ENCODE measurements at places on chromosomes 2 and 18.
A peak's percentile ranks its signal among the peaks of the same experiment; 100 is the strongest.

GRCh38 chr2:172021074-172021931 is 21.6 kb downstream of the METAP1D start:
- DNase-seq, result no peak

DNA sequence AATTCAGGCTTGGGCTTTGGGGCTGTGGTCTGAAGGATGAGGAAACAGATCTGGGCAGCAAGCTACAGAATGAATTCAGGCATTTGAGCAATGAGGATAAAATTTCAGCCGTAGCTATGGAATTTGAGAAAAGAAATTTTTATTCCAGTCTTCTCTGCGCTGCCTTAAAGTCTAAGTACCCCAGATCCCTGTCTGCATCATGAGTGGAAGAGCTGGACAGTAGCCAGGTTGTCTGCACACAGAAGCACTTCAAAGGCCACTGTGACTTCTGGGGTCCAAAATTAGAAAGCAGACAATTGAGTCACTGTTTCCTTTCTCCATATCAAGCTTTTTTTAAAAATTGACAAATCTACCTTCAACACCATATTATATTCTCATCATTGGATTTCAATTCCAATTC is 787.6 kb upstream of the GCFC2 start:
- DNase-seq, result no peak

- DNase-seq, result peak; percentile 7
Measured at GRCh38 chr2:98896416-98896815, 39.6 kb downstream of the CRACDL start.

- DNase-seq, result no peak
Measured at GRCh38 chr18:48356909-48357631, 52.1 kb downstream of the ZBTB7C start.

- no peak for DNase-seq
Measured at GRCh38 chr2:188975497-188976102, 1.4 kb downstream of the COL3A1 start.

GRCh38 chr18:70024829-70025228 is 77.2 kb upstream of the CD226 start:
- DNase-seq, result no peak

GRCh38 chr2:102707796-102708695 is 53.8 kb upstream of the TMEM182 start:
- DNase-seq, result no peak

- DNase-seq, result no peak
Measured at GRCh38 chr2:63827749-63828148, 13.9 kb upstream of the UGP2 start.

DNA sequence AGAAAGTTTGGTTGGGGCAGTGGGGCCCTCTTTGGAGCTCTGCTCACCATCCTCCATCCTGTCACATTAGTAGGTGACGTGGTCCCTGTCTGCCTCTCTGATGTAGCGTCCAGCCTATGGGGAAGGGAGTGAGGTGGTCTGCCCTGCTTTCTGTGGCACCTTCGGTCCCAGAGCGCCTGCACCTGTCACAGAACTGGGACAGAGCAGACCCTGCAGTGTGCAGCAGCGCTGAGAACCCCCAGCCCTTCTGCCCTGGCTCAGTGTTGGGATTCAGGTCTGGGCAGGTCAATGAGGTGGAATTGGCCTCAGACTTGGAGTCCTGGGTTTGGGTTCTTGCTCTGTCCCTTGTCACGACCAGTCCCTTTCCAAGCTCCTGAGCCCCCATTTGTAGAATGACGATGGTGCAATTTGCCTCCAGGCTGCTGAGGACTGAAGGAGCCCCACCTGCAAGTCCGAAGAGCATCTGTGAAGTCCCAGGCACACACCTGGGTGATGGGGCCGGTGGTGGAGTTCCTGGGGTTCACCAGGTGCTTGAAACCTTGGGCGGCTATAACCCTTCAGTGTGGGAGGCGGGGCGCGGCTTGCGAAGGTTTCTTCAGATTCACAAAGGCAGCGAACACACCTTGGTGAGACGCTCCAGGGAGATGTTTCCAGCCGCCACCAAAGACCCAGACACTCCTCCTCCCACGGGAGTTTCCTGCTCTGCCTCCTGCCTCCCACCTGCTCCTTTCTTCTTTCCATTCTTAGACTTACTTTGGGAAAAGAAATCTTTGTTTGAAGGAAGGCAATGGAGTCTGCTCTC is 265.4 kb upstream of the HDAC4 start:
- no peak for DNase-seq

DNA sequence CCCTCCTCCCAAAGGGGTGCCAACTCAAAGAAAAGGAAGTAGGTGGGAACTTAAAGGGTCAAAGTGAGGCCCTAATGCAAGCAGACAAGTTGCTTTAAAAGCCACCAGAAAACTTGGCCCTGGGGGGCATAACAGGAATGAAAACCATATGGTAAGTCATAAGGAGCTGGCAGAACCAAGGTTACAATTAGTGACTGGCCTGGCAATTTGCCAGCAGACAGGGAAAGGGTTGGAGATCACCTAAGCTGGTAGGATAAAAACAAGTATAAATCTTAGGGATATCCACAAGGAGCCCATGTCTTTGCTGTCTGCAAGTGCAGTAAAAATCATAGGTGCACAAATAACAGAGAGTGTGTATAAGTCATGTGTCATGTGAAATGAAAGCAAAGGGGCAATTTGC is 256.7 kb upstream of the LRRTM4 start:
- no peak for DNase-seq

- no peak for DNase-seq
Measured at GRCh38 chr2:173606619-173607248, 252.1 kb downstream of the CDCA7 start.

GRCh38 chr2:134217351-134217750 is 36.5 kb upstream of the MGAT5 start:
- no peak for DNase-seq

DNA sequence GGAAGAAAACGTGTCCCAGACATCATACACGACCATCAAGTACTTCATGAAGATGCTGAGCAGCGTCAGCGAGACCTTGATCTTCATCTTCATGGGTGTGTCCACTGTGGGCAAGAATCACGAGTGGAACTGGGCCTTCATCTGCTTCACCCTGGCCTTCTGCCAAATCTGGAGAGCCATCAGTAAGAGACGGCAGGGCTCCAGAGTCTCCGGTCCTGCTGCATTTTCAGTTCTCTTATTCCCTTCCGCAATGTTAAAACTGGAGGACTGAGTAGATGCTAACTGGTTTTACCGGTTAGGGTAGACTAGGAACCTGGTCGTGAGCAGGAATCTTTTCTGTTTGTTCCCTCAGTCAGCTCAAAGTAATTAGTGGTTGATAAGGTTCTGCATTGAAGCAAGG is 32.3 kb downstream of the SLC9A4 start:
- no peak for DNase-seq

- DNase-seq, result no peak
Measured at GRCh38 chr2:213002383-213002782, 149.0 kb downstream of the IKZF2 start.

DNA sequence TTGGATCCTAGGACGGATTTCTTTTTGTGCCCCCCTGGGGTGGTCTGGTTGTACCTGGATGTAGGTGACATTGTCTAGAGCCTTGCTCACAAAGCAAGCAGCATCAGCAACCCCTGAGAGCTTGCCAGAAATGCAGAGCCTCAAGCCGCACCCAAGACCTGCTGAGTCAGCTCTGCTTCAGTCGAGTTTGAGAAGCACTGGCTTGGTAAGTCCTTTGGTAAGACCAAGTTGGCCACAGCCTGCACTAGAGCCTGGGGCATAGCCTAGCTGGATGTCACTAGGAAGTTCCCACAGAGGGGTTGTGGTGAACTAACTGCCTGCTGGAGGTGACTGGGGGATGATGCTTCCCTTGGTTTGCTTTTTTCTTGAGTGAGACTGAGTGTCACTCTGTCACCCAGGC is 6.2 kb downstream of the ABCG5 start:
- no peak for DNase-seq

- DNase-seq, result no peak
Measured at GRCh38 chr2:62831729-62832128, 126.2 kb downstream of the EHBP1 start.

DNA sequence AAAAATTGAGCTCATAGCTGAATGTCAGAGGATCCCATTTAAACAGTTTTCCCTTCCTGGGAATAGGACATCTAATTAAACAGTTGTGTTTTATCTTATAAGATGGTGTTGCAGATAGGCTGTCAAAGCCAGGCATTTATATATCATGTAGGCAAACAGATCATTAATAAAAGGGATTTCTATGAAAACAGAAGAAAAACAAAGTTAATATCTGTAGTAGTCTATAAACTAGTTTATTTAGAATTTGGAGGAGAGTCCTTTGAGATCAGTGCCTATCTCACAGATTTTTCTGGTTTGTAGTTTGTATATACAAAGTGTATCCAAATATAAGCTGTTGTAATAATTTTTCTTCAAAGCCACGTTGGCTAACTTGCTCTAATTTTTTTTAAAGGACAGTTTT is 1738.2 kb upstream of the PIK3C3 start:
- DNase-seq, result no peak

DNA sequence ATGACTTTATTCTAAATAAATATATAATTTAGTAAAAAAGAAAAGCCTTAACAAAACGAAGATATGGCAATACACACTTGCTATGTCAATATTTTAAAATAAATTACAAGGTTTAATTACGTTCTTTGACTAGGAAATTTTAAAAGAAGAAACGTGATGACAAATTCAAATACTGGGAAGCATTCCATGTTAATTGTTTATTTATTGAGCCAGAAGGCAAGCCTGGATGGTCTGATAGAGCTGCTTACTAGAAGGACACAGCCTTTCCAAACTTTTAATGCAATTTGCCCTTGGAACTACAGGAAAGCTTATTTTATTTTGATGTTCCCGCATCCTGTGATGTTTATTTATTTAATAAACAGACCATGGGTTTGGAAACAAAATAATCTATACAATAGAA is 33.4 kb upstream of the DSEL start:
- no peak for DNase-seq

GRCh38 chr18:46213295-46213694 is 109.1 kb downstream of the HAUS1 start:
- no peak for DNase-seq

- DNase-seq, result no peak
Measured at GRCh38 chr2:96844405-96844808, 586 bp upstream of the ANKRD23 start.

GRCh38 chr18:28823506-28824182 is 646.7 kb upstream of the CDH2 start:
- no peak for DNase-seq

- DNase-seq, result no peak
Measured at GRCh38 chr2:71474116-71474743, 20.9 kb downstream of the DYSF start.

DNA sequence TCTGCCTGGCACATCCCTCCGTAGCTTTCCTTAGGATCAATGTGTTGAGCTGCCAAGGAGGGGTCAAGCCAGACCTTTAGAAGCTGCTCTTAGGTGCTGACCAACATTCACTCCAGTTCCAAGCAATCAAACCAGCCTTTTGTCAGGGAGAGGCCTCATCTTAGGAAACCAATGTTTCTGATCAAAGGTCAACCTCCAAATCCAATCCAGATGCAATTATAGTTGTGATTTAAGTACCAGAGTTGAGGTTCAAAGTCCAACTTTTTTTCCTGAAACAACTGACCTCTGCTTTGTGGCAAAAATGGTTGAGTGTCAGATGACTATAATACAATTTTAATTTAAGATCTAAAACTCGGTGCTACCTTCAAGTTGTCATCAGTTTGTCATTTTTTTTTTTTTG is 303.4 kb downstream of the ALK start:
- no peak for DNase-seq

DNA sequence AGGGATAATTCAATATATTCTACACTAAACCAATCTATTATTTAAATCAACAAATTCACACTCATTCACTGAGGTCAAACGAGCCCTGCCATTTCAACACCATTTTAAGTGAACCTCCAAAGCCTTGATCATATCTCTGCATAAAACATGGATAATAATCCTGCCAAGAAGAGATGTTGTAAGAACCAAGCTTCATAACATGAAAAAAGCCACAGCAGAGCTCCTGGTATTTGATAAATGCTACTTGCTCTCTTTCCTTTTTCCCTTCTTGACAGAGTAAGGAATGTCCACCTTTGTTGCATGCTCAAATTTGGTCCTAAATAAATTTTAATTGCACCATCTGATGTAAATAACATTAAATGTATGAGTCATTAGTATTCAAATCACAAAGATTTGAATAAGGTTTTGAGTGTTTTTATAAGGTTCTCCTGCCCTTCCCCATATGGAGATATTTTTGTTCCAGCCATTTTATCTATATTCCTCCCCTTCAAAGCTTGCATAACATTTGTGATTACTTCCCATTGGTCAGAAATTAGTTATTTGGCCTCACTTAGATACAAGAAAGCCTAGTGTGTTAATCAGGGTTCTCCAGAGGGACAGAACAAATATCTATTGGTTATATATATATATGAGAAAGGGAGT is 318.8 kb downstream of the RND3 start:
- no peak for DNase-seq

GRCh38 chr18:67590571-67591141 is 74.1 kb upstream of the DSEL start:
- DNase-seq, result no peak

GRCh38 chr2:43773876-43774613 is at the start of gene DYNC2LI1:
TSS of gene DYNC2LI1 (plus strand) at chr2:43774039. CDS start at chr2:43774139, 100 bp downstream.
- peak; percentile 87 for DNase-seq

DNA sequence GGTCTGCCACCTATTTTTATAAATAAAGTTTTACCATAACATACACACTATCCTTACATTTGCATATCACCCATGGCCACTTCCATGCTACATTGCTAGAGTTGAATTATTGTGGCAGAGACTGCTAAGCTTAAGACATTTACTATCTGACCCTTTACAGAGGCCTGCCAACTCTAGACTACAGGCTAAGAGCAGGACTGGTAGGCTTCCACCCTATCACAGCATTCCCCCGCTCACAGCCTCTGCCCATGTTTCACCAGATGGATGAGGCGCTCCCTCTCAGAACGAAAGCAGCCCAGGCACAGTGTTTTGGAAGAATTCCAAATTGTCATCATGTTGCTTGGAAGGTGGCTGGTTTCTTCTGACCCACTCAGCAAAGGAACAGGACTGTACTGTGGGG is 91.7 kb upstream of the SLC35G4 start:
- no peak for DNase-seq

DNA sequence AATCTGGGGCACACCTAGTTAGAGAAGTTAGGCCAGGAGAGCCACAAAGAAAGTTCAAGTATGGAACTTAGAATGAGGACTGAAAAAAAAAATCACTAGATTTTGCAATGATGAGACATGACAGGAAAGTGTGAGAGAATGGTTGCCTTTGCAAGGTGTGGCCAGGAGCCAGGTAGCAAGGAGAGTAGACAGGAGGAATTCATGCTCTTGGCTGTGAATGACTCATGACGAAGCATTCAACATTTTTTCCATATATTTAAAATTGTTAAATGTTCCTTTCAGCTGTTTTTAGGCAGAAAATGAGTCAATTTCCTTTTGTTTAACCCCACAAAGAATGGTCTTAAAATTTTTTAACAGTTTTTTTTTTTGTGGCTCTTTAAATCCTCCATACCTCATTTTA is 636.9 kb downstream of the PLCL1 start:
- DNase-seq, result no peak

- no peak for DNase-seq
Measured at GRCh38 chr2:199847181-199847864, 3.7 kb downstream of the FTCDNL1 start.

GRCh38 chr2:176128982-176129796 is at the start of gene HOXD8:
TSS of gene HOXD8 (plus strand) at chr2:176129705. CDS start at chr2:176130367, 662 bp downstream.
- no peak for DNase-seq

Measured in activated naive CD4-positive, alpha-beta T cell treated with anti-CD3 and anti-CD28 coated beads, Interleukin-2, amount 10 ng/mL, durations not matched to agents 7 days and 5 days (primary cell).